ENCODE measurements at places on chromosomes 7 and 10.

DNA sequence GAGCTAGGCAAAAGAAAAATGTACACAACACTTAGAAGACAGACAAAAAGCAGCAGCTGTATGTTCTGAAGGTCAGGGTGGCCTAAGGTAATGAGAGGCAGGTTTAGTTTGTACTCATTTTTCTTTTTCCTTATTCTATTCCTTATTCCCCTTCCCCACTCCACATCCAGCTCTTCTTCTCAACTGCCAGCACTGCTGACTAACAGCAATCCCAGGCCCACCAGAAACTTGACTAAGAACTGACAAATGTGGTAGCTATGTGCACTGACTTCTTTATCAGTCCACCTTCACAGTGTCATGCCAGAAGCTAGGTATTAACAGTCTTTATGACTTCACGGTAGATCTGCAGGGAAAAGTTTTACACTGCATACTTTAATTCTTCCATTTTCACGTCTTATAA lies 6.1 kb downstream of the COPG2 start:
- no peaks in the 10 kb centered on the region for H3K27me3 ChIP-seq
- no peak for DNase-seq
- no peak overlapping the region for H3K4me3 ChIP-seq

GRCh38 chr7:151630851-151631569 lies 111.3 kb upstream of the RHEB start:
- no peak overlapping the region for H3K27ac ChIP-seq
- DNase-seq: no peak
- peaks cover 3% of the 10 kb centered on the region for H3K4me1 ChIP-seq
- no peaks in the 10 kb centered on the region for H3K36me3 ChIP-seq

DNA sequence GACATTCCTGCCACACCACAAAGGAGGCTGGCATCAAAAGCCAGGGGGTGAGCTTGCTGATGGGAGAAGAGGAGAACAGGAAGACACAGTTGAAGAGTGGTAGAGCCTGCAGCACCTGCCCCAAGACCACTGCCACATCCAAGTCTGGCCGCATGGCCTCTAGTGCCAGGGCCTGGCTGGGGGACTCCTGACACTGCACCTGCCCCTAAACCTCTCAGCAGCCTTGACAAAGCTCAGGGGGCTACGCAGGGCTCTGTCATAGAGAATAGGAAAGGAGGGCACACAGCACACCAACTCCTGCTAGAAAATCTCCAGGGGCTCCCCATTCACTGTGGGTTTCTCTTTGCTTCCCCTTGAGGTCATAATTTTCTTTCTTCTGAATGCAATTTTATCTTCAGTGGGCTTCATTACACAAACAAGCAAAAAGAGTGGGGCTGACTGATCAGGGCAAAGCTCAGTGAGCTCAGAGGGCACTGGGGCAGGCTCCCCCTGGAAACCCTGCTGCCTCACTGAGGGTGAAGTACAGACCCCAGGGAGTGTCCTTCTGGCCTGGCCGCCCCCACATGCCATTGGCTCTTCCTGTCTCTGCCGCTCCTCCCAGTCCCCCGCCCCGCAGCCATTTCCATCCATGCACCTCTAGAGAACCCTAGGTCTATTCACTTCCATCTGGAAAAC lies 37.2 kb downstream of the VOPP1 start:
- no peak overlapping the region for H3K4me3 ChIP-seq
- peaks cover 58% of the 10 kb centered on the region for H3K4me1 ChIP-seq
- no peaks in the 10 kb centered on the region for H3K36me3 ChIP-seq
- peak overlapping the region; percentile 90 for H3K27ac ChIP-seq
- H3K27me3 ChIP-seq: no peaks in the 10 kb centered on the region
- no peak for DNase-seq

DNA sequence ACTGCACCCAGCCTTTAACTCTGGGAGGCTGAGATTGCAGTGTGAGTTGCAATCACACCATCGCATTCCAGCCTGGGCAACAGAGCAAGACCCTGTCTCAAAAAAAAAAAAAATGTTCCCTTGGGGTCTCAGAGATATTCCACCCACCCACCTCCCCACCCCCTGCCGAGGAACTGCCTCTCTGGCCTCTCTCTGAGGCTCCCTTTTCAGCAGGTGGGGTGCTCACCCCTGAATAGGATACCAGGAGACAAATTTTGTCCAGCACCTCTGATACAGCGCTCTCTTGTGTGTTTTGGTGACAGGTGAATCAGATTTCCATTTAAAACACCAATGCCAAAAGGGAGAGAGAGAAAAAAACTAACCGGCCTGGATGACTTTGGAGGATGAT lies 92.6 kb upstream of the KIF5B start:
- H3K27me3 ChIP-seq: no peaks in the 10 kb centered on the region
- H3K36me3 ChIP-seq: no peaks in the 10 kb centered on the region
- DNase-seq: no peak
- H3K4me3 ChIP-seq: no peak overlapping the region
- no peak overlapping the region for H3K27ac ChIP-seq

DNA sequence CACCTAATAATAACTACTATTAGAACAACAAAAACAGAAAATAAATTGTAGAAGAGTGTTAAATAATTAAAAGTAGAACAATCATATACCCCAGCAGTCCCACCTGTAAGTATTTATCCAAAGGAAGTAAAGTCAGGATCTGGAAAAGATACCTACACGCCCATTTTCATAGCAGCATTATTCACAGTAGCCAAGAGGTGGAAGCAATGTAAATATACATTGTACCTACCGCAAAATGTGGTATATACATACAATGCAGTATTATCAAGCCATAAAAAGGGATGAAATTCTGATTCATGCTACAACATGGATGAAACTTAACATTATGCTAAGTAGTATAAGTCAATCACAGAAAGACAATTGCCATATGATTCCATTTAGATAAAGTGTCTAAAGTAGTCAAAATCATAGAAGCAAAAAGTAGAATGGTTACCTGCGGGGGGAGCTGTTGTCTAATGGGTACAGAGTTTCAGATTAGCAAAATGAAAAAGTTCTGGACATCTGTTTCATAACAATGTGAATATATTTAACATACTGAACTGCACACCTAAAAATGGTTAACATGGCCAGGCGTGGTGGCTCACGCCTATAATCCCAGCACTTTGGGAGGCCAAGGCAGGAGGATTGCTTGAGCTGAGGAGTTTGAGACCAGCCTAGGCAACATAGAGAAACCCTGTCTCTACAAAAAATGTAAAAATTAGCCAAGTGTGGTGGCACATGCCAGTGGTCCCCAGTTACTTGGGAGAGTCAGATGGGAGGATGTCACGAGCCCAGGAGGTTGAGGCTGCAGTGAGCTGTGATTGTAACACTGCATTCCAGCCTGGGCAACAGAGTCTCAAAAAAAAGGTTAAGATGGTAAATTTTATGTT lies 6.0 kb upstream of the TMED4 start:
- H3K27ac ChIP-seq: no peak overlapping the region
- H3K4me1 ChIP-seq: no peaks in the 10 kb centered on the region
- peak; percentile 26 for DNase-seq
